ENCODE measurements at places on chromosomes 3 and 15.
A peak's percentile ranks its signal among the peaks of the same experiment; 100 is the strongest.

DNA sequence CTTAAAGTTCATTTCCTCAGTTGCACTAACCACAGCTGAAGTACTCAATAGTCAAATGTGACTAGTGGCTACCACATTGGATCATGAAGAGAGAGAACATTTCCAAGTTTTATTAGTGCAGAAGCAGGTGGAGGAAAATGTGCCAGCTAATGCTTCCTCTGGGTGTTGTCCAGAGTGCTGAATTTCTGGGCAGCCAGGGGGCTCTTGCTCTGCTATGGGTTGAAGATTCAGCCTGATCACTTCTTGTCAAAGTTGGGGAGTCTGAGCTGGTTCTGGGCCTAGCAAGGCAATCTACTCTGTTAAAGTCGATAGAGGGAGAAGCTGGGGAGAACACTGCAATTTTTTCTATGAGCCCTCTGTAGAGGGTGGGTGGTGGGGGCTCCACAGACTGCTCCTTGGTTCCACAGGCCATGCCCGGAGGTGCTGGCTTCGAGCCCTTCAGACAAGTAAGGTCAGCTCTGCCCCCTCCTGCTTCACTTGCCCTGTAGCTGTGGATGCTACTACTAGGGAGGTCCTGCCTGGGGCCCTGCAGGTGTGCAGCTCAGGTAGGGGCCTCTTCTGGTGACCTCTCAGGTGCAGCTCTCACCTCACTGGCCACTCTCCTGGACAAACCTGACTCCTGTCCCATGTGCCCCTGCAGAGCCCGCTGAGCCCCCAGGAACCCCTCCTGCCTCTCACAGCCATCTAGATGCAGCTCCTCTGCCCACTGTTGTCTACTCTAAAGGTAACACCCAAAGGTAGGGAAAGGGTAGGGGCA lies 8.2 kb downstream of the ALG3 start:
- no peak for DNase-seq

- DNase-seq: no peak
Measured at GRCh38 chr15:73886717-73887345, 13.5 kb downstream of the TBC1D21 start.

DNA sequence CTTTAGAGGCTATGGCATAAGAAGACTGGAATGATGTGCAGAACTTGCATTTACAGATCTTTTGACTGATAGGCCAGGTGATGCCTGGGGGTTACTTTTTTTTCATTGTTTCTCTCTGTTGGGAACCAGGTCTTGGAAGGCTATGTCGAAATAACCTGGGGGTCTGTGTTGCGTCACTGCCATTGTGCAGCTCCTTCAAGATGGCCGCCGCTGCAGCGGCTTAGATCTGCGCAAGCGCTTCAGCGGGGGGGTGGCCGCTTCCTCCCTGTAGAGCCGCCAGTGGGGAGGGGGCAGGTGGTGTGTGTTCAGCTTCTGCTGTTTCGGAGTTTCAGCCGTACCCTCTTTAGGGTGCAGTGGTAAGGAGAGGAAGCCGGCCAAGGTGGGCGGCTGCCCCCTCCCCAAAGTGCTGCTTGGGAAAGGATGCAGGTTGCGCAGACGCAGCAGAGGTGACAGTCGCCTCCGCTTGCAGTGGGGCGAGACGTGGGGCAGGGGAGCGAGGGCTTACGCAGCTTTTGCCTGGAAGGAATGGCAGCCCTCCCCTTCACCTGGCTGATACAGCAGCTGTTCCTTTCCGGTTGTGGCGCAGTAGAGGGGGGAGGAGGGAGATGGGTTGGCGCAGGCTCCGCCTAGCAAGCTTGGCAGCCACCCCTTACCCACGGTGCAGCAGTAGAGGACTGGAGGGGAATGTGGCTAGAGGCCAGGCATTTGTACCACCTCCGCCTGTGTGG lies 1.5 kb downstream of the SNRPN start:
- DNase-seq: peak; percentile 88

DNA sequence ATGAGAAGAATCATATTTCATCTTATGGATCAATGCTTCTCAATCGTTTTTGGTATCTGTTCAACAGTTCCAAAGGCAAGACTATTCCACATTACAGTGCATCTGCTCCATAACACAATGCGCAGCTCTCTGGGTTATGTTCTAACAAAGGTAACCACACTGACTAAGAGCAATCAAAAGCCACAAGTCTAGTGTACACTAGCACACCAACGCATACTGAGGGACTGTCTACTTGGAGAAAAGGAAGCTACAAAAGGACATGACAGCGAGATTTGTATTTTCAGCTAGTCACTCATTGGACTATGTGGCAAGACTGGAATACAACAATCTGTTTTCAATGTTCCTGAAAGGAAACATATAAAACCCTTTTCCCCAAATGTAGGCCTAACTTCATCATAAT lies 35.8 kb downstream of the SETD2 start:
- no peak for DNase-seq

- DNase-seq: peak; percentile 41
Measured at GRCh38 chr3:42159706-42160472, 68.7 kb downstream of the TRAK1 start.

GRCh38 chr3:185859294-185859972 lies 34.6 kb upstream of the IGF2BP2 start:
- DNase-seq: no peak

DNA sequence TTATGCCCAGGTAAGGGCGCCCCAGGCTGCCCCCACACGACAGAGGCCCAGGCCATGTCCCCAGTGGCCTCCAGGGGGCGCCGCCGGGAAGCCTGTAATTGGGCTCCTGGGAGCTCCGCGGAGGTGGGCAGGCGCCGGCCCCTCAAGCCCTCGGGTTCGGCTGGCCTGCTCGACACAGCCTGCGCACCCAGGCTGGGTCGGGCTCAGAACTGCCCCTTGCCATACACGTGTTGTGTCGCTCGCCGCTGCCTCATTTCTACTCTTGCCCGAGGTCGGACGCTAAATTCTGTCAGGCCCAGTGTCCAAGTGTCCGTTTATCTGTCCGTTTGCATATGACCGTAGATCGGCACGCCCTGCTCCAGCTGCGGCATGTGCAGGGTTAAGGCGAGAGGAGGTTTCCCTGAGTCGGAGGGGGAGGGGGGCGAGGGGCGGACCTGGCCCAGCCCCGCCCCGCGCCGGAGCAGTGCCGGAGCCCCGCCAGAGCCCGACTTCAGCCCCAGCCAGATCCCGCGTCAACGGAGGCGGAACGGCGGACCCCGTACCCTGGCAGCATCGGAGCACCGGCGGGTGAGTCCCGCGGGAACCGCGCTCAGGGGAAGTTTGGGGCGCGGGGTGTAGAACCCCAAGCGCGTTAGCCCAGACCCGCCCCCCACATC lies at the start of gene KLHDC8B:
Gene KLHDC8B, plus strand, starts transcription at position 480 of the 656 bp plus-strand sequence. CDS start 1,172 bp downstream, outside the sequence.
- peak; percentile 78 for DNase-seq

- DNase-seq: no peak
Measured at GRCh38 chr15:67479781-67480505, 41.0 kb upstream of the C15orf61 start.

DNA sequence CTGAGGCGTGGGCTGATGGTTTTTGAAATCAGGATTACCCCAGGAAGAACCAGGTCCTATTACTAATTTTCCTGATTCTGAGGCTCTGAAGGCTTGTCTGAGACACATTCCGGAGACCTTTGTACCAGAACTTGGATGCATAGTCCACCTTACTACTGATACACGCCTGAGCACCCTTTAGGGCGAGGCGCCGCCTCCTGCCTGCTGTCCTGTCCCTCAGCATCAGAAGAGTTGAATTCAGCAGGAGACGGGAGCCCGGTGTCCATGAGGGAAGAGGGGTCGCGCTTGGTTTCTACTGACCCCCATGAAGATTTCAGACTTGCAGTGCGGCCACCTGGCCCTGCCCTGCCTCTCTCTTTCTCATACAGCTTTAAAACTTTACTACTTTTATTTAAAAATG lies 49.9 kb downstream of the KLF13 start:
- peak; percentile 74 for DNase-seq

GRCh38 chr3:44890258-44890657 lies 15.8 kb downstream of the TGM4 start:
- no peak for DNase-seq

All from G401 (cell line).